ENCODE measurements at places on chromosomes 16 and 17.

GRCh38 chr16:67246081-67246755 is 1.1 kb downstream of the FHOD1 start:
- DNase-seq: peak; percentile 40

DNA sequence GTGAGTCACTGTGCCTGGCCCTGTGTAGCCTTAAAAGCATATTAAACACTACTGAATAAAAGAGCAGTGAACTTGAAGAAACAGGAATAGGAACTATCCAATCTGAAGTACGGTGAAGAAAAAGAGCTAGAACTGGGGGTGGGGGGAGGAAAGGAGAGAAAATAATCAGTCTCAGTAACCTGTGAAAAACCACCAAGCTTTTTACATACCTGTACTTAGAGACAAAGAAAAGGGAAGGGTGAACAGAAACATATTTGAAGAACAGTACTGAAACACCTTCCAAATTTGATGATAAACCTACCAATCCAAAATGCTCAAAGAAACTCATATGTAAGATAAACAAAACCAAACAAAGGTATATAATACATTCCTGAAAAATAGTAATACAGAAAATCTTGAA is 77.5 kb downstream of the USP32 start:
- DNase-seq: no peak

GRCh38 chr17:59846394-59847165 is 46.2 kb downstream of the TUBD1 start:
- no peak for DNase-seq

DNA sequence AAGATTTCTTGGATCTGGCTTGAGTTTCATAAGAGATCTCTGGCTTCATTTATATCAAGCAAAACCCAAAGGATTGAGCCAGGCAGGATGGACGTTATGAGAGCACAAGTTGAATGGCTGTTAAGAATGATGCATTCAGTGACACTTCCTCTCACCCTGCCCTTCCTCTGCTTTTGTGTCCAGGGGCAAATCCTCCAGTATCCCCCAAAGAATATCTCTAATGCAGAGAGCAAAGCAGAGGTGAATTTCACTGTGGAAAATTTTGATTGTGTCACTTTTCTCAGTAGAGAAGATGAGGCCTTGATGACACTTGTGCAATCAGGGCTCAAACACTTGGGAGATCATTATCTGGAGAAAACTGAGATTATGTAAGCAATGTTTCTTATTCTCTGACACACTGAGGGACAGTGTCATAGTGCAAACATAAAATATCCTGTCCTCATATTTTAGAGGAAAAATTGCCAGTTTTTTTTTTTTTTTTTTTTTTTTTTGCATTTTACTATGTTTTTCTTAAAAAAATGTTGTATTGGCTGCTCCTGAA is 25.3 kb downstream of the MARCHF10 start:
- DNase-seq: no peak

DNA sequence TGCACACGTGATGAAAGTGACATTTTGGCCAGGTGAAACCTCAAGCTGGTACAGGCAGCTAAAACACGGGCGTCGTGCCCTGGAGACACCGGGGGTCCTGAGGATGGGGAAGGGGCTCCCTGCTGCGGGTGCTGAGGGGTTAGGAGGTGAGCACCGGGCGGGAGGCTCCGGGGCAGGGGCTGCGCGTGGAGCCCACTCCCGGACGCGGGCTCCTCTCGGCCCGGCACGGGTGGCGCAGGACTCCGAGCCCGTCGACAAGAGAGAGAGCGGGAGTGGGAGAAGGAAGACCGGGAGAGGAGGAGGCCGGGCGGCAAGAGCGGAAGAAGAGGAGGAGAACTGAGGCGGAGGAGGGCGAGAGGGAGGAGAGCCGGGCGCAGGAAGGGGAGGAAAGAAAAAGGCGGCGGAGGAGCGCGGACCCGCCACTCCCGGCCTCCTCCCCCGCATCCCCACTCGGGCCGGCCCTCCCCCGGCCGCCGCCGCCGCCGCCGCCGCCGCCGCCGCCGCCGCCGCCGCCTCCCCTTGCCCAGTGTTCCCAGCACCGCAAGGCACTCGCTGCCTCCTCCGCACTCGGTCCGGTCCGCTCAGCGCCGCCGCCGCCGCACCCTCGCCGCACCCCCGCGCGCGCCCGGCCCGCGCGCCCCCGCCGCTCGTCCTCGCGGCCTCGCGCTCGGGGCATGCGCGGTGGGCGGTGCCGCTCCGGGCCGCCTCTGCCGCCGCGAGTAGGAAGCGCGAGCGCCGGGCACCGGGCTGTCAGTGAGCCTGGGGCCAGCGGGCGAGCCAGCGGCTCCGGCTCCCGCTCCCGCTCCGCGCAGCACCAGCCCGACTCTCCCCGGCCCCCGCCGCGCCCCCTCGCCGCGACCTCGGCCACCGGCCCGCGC is at the start of gene PRKCA:
Gene PRKCA (plus strand): TSS at position 750 of the 878 bp plus-strand sequence.
- peak; percentile 66 for DNase-seq

- DNase-seq: no peak
Measured at GRCh38 chr16:371515-372301, 1.4 kb upstream of the MRPL28 start.

DNA sequence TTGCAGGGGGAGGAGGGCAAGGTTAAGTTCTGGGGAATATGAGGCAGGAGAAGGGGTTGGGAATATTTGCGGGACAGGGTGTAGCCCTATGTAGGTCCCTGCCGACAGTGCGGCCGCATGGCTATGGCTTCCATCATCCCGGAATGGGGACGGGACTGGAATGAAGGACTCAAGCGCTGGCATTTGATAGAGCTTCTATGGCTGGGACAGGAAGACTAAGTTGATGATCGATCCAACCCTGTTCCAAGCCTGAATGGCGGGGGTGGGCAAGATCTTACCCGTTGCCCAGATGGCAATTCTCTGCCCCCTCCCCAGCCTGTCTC is 47.1 kb downstream of the SRCIN1 start:
- DNase-seq: no peak

GRCh38 chr16:79703066-79703465 is 102.5 kb upstream of the MAF start:
- DNase-seq: no peak

DNA sequence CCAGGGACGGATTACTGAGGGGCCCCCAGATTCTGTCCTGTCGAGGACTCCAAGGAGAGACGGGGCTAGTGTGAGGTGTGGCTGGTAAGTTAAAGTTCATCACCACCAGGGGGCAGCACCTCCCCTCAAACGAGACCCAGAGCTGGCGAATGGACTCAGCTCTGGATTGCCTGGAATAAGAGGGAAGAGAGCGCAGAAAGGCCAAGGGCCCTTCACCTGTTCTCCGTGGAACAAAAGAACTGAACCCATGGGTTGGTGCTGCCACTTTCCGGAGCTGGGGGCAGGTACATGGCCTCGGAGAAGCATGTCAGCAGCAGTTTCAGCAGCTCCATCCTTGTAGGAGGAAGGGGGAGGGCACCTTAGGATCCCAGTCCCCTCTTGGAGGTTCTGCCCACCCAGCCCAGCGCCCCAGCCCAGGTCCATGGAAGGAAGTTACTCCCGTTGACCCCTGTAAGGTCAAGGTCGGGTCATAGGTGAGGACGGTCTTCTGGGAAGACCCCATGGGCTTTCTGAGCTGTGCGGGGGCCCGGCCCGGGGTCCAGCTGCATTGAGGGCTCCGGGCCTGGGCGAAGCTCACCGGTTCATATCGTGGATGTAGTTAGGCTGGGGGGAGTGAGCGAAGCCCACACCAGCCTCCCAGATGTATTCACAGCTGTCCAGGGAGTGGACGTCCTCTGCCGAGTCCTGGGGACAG is 10.8 kb downstream of the HID1 start:
- DNase-seq: peak; percentile 83

GRCh38 chr16:4465977-4466779 is 8.2 kb downstream of the NMRAL1 start:
- no peak for DNase-seq

DNA sequence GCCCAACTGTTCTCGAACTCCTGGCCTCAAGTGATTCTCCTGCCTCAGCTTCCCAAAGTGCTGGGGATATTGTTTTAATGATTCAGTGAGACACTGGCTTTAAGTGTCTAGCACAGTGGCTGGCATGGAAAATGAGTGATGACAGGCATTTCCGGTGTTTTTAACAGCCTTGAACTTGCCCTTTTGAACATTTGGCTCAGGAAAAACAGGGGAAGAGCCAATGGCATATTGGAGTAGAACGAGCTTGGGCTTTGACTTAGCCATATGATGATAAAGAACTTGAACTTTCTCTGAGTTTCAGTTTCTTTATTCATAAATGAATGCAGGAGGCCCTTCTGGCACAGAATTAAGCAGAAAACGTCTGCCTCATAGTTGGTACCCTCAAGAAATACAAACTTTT is 145.0 kb upstream of the HS3ST4 start:
- no peak for DNase-seq

DNA sequence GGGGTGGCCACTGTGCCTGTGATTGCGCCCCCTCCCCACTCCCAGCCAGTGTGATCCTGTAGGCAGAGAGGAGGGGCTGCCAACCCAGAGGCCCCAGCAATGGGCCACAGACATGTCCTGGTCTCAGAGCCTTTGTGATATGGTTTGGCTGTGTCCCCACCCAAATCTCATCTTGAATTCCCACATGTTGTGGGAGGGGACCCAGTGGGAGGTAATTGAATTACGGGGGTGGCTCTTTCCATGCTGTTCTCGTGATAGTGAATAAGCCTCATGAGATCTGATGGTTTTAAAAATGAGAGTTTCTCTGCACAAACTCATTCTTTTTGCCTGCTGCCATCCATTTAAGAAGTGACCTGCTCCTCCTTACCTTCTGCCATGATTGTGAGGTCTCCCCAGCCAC is 56.8 kb upstream of the ZNF469 start:
- no peak for DNase-seq

DNA sequence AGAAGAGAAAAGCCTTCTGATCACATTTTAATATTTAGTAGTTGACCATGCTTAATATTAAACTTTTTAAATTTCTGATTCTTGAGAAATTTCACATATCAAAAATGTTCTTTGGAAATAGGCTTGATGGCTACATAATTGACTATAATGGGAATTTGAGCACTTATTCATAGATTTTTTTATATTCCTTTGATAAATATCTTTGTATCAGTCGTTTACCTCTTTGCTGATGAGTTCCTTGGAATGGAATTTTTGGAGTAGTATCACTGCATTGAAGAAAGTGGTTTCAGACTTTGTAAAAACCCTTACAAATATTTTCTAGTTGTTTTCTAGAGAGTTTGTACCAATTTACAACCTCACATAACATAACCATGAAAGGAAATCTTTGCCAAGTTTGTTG is 14.7 kb downstream of the DNAAF1 start:
- no peak for DNase-seq

DNA sequence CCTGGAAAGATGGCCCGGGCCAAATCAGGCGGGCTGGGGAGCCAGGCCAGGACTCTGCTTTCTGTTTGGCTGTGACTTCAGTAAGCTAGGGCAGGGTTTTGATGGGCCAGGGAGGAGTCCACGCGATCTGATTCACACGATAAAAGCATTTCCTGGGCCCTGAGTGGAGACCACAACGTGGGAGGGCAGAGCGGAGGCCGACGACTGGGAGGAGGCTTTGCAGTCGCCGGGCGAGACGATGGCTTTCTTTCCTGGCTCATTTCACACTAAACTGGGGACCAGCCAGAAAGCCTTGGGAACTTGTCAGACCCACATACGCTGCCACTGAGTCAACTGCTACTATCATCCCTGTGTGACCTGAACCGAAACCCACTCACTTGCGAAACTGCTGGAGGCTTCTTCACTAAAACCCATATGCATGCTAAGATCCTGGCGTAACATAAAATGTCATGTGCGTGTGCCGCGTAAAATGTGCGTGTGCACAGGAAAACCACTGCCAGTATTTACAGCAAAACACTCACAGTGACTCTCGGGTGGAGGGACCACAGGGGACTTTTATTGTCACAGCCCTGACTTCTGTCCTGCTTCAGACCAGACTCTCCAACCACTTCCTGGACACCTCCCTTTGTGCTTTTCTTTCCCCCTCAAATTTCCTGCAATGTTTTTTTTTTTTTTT is 14.2 kb upstream of the RHBDF2 start:
- no peak for DNase-seq

GRCh38 chr16:48526958-48527331 is 83.0 kb downstream of the N4BP1 start:
- no peak for DNase-seq

DNA sequence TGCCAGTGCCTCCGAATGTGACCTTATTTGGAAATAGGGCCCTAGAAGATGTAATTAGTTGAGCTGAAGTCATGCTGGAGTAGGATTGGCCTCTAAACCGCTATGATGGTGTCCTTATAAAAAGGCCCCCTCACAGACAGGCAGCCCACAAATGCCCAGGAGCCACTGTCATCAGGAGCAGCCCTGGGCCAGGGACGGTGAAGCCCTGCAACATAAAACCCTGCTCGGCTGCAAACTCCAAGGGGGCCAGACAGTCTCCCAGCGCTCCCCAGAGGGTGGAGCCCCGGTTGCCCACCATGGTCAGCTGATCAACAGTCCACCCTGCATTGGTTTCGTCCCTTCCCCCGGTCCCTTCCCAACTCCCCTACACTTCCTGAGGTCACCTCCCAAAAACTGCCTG is 351.7 kb downstream of the FOXL1 start:
- no peak for DNase-seq

DNA sequence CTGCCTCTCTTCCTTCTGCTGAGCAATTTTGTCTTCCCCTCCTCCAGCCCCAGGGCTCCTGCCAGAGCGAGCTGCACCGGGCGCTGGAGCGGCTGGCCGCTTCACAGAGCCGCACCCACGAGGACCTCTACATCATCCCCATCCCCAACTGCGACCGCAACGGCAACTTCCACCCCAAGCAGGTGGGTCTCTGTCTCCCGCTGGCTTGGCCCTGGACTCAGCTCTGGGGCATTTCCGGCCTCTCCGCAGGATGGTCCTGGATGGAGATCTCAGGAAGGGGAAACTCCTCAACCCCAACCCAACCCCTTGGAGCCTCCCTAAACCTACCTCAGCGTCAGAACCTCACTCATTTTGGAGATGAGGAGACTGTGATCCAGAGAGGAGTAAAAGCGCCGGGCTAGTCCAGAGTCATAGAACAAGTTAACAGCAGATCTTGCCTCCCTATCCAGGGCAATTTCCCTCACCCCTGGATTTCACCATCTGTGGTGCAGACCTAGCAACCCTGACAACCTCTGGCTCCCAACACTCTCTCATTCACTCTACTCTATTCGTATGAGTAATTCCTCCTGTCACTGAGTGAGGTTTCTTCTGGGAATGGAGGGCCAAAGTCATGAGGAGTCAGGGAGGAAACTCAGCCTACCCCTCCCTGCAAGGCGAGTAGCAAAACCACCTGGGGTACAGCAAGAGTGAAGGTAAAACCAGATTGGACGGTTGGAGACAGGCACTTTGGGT is 10.8 kb downstream of the IGFBP4 start:
- DNase-seq: no peak

- DNase-seq: no peak
Measured at GRCh38 chr17:33811984-33812577, 443.0 kb upstream of the CCL2 start.

DNA sequence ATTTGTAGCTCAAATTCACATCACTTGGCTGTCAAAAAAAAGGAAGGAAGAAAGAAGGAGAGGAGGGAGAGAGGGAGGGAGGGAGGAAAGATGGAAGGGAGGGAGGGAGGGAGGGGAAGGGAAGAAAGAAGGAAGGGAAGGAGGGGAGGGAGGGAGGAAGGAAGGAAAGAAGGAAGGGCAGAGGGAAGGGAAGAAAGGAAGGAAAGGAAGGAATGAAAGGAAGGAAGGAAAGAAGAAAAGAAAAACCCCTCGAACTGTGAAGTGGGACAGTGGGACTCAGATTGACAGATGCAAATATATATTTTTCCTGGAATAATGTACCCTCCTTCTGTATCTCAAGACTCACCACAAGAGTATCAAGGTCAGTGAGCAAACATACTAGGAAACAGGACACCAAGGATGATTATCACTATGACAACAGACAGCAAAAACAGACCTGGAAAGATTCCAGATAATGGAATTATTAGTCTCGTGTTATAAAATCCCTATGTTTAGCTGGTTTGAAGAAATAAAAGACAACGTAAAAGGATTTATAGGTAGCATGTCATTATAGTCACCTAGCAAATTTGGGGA is 24.2 kb upstream of the ABCA3 start:
- no peak for DNase-seq
